ENCODE measurements at places on chromosomes 5 and 9. TPM values are rescaled to one million over a fixed set of nuclear protein-coding genes. Genes with fewer than 3 reads are reported as not detected.

- DNase-seq = no peak
These were observed 4.0 kb downstream of the ELL2 start for GRCh38 chr5:95957561-95958203.

DNA sequence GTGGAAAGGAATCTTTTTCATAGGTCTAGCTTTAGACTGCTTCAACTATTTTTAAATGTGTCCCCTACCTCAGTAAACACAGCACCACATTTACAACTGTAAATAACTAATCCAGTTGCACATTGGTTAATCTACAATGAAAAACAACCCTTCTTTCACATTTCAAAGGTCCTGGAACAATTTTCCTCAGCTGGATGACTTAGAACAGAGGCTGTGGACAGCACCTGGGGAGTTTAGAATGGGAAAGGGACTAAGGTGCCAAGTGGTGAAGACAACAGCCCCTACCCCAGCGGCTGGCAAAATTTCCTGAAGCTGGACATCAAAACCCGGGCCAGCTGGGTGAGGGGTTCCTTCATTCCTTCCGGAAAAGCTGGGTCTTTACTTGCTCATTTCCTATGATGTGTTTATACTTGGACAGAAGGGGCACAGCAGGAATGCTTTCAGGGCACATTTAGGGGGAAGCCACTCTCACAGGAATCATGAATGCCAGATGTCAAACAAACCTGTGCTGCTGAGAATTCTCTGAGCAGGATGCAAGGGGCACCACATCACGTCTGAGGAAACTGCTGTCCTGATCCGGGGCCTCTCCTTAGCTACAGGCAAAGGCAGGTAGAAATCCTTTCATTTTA lies 158.3 kb downstream of the NR2F1-AS1 start:
- no peak for DNase-seq

DNA sequence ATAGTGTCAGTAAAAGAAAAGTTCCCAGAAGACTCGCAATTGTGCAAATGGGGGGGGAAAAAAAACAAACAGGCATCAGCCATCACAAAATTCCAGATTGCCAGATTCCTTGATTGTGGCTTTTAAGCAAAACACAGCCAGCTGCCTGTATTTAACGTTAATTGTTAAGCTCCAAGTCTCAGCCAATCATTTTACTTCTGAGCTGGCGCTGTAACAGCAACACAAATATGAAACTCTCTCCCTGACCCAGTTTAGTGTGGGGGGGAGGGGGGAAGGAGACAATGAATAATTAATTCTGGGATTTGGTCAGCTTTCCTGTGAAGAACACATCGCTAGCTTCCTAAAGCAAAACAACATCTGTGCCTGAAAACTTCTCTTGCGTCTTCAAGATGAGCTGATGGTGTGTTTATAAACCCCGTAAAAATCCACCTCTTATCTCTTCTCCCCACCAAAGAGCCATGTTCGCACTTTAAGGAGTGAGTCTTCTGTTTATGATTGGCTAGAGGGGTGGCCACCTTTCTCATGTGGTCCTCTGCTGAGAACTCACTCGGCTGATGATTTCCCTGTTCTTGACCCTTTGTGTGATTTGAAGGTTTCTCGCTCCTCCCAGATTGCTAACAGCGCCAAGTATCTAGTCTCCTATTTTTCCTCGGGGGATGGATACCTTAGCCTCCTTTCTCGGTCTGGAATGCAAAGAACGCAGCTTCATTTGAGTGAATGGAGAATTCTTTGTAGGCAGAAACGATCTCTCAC lies 160.2 kb upstream of the DAPK1 start:
- DNase-seq = peak; percentile 36

ADAMTS2 gene
- 25.5 TPM for total RNA-seq

MYMK gene
- total RNA-seq = 441 TPM

CBY3 gene
- not detected for total RNA-seq

CDC37L1 gene
- 66.1 TPM for total RNA-seq

Measured in myocyte (in vitro differentiated cells).